ENCODE measurements at places on chromosomes 2 and 18.

DNA sequence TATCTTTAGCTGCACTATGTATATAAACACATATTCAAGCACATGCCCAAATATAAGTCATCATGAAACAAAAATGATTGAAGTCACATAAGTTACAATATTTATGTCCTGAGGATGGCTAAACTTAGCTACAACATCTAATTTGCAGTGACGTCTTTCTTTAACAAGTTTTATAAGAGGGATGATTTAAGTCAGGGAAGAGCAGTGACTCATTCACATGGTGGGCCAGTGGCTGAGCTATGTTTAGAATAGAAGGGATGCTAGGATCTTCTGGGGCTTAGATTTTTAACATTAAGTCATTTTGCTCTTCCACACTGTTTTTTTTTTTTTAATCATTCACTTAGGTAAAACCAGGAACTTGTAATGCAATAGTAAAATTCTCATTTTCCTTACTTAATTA, 22.3 kb downstream of the ADCYAP1 start:
- no peak for DNase-seq

GRCh38 chr2:163812926-163813520, 77.2 kb upstream of the FIGN start:
- no peak for DNase-seq

- no peak for DNase-seq
Observed at GRCh38 chr2:197184959-197185586, 125.5 kb downstream of the ANKRD44 start.

DNA sequence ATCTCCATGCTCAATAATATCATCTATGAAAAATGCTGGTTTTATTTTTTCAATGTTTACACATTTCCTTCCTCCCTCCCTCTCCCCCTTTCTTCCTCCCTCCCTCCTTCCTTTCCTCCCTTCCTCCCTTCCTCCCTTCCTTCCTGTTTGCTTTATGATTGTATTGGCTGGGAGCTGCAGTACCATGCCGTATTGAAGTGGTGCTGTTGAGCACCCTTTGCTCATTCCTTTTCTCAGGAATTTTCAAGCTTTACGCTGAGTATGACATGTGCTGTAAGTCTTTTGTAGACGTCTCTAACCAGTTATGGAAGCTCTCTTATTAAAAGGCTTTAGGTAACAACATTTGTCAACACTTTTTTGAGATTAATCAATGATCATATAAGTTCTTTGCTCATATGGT, 100.4 kb downstream of the SNTG2 start:
- DNase-seq = no peak

DNA sequence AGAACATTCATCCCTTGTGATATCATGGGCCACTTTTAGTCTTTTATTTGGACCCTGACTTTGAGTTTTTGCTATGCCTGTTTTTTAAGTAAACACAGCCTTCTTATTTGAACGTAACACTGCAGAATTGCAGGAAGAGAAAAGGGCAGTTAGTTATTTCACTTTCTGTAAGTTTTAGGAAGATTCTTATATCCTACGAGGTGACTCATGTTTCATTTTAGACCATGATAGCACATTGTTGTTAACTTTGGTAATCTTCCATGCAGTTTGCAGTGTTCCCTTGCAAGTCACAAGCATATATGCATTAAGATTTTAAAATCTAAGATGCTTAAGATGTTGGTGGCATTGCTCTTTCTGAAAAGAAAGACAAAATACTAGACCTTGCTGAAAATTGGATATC, 128.6 kb upstream of the EPC2 start:
- DNase-seq = no peak

DNA sequence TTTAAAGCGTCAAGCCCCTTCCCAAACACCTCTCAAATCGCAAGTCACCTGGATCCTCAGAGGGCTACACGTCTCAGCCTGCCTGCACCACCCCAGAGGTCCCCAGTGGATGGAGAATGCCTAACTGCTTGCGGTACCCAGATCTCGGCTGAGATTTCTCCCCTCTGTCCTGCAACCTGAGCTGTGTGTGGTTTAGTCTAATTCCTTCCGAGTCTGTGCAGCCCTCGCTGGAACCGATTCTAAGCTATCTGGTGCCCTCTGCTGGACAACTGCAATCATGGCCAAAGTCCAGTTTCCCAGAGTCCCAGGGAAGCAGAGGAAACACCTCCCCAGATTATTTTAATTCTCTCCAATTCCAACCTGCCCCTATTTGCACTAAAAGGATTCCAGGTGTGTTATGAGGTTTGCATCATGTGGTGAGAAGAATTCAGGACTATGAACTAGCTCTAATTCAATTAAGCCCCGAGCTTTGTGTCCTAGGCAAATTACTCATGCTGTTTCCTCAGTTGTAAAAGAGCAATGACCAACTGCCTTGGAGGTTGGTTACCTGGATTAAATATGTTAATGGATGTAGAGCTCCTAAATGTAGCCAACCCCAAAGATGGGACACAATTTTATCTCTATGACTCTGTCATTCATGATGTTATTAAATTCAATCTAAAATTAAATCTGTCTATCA, 276.1 kb upstream of the NCKAP5 start:
- DNase-seq = peak; percentile 25

DNA sequence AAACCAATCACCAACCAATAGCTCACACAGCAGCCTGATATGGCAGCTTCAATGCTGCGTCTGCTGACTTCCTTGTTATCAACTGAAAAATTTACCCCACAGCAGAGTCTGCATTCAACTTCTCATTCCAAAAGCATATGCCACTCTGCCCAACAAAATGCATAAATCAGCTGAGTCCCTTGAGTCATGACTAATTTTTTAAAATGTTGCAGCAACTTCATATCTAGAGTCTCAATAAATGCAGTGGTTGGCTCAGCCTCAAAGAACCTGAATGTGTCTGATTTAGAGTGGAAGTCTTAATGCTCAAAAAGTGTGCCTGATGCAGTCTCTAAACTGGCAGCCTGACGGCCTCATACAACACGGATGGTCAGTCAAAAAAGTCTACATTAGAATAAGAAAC, 46.5 kb downstream of the FARSB start:
- DNase-seq = no peak

- no peak for DNase-seq
Observed at GRCh38 chr2:20755132-20755800, 67.6 kb downstream of the LDAH start.

- DNase-seq = no peak
Observed at GRCh38 chr2:207974216-207974605, 51.1 kb downstream of the PLEKHM3 start.
